Motor neuron (in vitro differentiated cells): ENCODE measurements at places on chromosomes 7 and 10. TPM values are rescaled to one million over a fixed set of nuclear protein-coding genes. Genes with fewer than 3 reads are reported as not detected.

GRCh38 chr10:124741281-124741921 lies 2.8 kb downstream of the FAM53B start:
- peak; percentile 57 for ATAC-seq

GRCh38 chr10:100888957-100889356 lies 23.8 kb upstream of the SLF2 start:
- ATAC-seq: no peak

- no peak for ATAC-seq
These were observed 325.9 kb upstream of the FZD1 start for GRCh38 chr7:90938371-90938770.

Gene CYP17A1
- 0.21 and 0.23 TPM in 2 replicates for total RNA-seq
